Regular cardiac myocyte (primary cell): ENCODE measurements at places on chromosomes 5 and 9. TPM values are rescaled to one million over a fixed set of nuclear protein-coding genes. Genes with fewer than 3 reads are reported as not detected.

C5orf52 gene
- not detected in 2 replicates for total RNA-seq

ENTREP1 gene
- total RNA-seq, result 0.28 and 0.38 TPM in 2 replicates

FUBP3 gene
- 32.7 and 40.8 TPM in 2 replicates for total RNA-seq

BNC2 gene
- total RNA-seq, result 13.0 and 18.9 TPM in 2 replicates

UQCRQ gene
- 131 and 137 TPM in 2 replicates for total RNA-seq

PLPPR1 gene
- total RNA-seq, result not detected in 2 replicates

PHYHD1 gene
- total RNA-seq, result 5.0 and 5.9 TPM in 2 replicates

GPR151 gene
- not detected in 2 replicates for total RNA-seq

CER1 gene
- total RNA-seq, result not detected in 2 replicates

PCDHGA8 gene
- total RNA-seq, result 1.3 and 2.8 TPM in 2 replicates

BARHL1 gene
- not detected in 2 replicates for total RNA-seq

SLC36A2 gene
- total RNA-seq, result not detected in 2 replicates
